ENCODE measurements at places on chromosomes 11 and 22.

DNA sequence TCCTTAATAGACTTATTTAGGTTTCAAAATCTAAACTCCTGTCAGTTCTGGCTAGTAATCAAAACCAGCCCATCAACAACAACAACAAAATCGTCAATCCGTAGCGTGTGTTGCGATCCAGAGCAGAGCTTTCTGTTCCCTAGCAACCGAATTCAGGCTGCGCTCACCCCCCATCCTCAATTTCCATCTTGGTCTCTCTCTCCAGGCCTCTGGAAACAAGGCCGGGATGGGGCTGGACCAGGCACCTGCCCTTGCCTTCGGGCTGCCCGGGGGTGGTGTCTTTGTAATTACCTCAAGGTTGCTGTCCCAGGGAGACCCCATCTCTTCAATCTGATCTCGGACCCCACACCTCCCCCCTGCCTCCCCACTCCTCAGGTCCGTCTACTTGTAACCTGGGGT, 1341.5 kb downstream of the BRD1 start:
- no peak for DNase-seq

GRCh38 chr11:60343094-60343704, 16.1 kb downstream of the MS4A6E start:
- no peak for DNase-seq

GRCh38 chr22:31802575-31802974, 48.8 kb downstream of the DEPDC5 start:
- DNase-seq: no peak

DNA sequence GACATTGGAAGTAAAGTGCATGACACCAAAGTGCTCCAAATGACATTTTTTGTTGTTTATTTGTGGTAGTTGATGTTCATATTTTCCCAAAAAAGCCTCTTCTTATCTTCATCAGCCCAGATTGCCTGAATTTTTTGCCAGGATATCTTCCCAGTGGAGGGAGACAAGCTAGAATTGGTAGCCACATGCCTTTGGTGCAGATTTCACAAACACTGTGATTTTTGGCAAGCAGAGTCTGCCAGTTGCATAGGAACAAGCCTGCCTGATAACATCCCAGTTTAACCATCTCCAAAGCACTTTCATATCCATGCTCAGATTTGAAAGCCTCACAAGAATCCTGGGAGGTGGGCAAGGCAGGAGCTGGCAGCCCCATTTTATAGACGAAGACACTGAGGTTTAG, 102.3 kb upstream of the SYT13 start:
- DNase-seq: no peak

GRCh38 chr11:62874851-62875250, 5.8 kb upstream of the SLC3A2 start:
- DNase-seq: no peak

- DNase-seq: no peak
These were observed 2352.8 kb upstream of the RAG2 start for GRCh38 chr11:38950867-38951266.

DNA sequence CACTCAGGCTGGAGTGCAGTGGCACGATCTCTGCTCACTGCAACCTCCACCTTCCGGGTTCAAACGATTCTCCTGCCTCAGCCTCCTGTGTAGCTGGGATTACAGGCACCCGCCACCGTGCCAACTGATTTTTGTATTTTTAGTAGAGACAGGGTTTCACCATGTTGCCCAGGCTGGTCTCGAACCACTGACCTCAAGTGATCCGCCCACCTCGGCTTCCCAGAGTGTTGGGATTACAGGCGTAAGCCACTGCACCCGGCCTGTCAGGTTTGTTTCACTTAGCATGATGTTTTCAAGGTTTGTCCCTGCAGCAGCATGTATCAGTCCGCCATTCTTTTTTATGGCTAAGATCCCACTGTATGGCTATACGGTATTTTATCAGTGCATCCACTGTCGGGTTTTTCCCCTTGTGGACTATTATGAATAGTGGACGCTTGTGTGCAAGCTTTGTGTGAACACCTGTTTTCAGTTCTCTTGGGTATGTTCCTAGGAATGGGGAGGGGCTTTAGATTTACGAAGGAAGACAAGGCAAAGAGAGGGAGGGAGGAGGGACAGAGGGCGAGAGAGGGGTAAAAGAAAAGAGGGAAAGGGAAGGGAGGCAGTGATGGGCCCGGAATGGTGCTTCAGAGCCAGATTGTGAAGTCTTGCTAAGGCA, 13.9 kb upstream of the CDC42EP2 start:
- DNase-seq: no peak

DNA sequence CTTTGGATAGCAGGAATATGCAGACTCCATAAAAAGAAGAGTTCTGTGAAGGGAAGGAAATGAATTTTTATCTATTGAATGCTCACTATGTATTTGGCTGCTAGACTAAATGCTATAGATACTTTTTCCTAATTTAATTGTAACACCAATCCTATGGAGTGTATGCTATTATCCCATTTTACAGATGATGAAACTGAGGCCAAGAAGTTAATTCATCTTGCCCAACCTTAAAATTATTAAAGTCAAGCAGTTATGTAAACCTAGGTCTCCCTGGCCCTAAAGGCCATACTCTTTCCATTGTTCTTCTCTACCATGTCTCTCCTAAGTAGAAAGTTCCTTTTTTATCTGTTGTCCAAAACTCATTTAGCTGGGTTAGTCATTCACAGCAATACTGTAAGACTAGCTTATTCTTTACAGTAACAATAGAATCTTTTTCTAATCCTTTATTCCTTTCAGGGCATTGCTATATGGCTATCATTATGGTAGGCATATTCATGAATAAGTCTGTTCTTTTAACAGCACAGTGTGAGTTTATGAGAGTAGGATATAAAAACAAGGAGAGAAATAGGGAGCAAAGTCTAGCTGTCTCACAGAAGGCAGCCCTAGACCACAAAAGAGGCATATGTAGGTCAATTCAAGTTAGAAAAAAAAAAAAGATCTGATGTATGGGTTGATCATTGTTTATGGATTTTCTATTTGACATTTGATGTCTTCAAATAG, 50.5 kb downstream of the MAML2 start:
- DNase-seq: no peak

DNA sequence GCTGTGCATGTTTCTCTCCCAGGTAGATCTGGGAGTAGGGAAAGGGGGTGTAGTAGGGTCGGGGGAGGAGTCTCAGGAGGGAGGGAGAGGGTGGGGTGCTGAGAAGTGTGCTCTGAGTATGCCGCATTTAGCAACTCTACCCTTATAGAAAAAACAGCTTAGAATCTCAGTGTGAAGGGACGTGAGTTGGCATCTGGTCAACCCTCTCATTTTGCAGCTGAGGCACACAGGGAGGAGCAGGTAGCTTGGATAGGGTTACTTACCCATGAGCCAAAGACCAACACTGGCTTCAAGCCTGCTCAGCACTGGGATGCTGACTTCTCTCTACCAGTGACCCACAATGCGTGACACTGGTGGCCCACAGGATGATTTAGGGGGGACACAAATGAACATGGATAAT, 95.9 kb downstream of the FBXO7 start:
- DNase-seq: no peak

- DNase-seq: no peak
These were observed 26.5 kb upstream of the MUC5AC start for GRCh38 chr11:1131033-1131911.

DNA sequence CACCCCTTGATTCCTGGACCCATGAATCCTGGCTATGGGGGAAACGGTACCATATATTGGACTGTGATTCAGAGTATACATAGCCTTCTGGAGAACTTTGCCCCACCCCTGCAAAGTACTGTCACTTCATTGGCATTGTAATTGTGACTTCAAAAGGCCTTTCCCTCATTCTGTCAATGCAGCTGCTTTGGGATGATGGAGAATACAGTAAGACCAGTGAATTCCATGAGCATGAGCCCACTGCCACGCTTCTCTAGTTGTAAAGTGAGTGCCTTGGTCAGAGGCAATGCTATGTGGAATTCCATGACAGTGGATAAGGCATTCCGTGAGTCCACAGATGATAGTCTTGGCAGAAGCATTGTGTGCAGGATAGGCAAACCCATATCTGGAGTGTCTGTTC, 25.7 kb upstream of the MSANTD2 start:
- DNase-seq: no peak

GRCh38 chr11:73200256-73200655, 17.8 kb upstream of the P2RY2 start:
- no peak for DNase-seq

DNA sequence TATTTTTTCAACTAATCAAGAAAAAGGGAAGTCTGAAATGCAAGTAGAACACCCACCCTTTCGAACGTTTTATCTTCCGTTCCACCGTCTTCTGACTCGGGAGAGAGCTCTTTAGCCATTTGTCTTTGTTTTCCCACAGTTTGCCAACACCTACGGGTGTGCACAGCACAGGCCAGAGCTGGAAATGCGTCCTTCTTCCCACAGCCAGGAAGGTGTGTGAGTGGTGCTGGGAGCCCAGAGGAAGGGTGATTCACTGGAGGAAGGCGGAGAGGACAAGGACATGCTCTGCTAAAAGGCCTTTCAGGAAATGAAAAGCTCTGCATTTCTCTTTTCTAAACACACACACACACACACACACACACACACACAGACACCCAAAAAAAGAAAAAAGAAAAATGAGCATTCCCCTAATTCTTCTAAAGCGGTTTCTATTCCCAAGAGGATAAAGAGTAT, 18.5 kb downstream of the ENDOD1 start:
- DNase-seq: no peak

All from activated naive CD8-positive, alpha-beta T cell treated with anti-CD3 and anti-CD28 coated beads, Interleukin-2, amount 50 U/mL, for 16 hours (primary cell).